ENCODE measurements at places on chromosomes 4 and X. TPM values are rescaled to one million over a fixed set of nuclear protein-coding genes. Genes with fewer than 3 reads are reported as not detected.

DNA sequence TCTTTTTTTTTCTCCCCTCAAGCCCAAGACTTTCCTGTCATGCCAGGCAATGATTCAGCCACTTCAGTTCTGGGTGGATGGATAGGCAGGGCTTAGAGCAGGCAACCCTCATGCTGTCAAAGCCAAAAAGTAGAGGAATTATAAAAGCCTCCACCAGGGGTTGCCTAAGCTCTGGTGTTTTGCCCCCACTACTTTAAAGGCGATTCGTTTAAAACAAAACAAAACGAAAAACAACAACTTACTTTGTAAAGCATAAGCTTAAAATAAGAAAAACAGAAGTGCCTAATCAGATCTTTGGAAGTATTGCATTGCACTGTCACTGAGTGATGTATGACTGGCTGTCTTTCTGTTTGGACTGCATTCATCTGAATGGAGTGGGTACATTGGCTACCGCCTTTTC is 5.3 kb upstream of the IDS start:
- DNase-seq, result no peak

- DNase-seq, result no peak
Observed at GRCh38 chr4:113292371-113293042, 243.1 kb downstream of the ANK2 start.

GRCh38 chr4:165370530-165370929 is 8.3 kb upstream of the CPE start:
- no peak for DNase-seq

GRCh38 chr4:54098375-54098774 is 1.6 kb upstream of the GSX2 start:
- no peak for DNase-seq

- no peak for DNase-seq
Observed at GRCh38 chr4:108113229-108113628, 55.5 kb downstream of the LEF1 start.

AWAT2 gene
- not detected for total RNA-seq

SMIM43 gene
- total RNA-seq, result not detected

SPACA5B gene
- total RNA-seq, result not detected

DNA sequence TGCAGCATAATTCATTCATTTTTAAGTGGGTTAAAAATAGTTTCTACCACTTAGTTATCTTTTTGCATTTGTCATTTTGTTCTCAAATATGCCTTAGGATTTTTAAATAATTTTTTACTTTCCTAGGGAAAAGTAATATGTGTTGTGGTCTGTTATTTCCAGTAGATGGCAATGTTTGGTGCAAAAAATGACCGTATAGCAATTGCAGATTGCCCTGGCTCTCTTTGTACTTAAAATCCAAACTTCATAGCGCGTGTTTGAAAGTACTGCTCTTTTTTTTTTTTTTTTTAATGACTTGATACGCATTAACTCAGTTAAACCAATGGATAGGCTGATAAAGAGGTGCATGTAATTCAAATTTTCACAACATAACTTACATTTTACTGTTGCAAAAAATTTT is 74.4 kb upstream of the RBMX start:
- DNase-seq, result no peak

DNA sequence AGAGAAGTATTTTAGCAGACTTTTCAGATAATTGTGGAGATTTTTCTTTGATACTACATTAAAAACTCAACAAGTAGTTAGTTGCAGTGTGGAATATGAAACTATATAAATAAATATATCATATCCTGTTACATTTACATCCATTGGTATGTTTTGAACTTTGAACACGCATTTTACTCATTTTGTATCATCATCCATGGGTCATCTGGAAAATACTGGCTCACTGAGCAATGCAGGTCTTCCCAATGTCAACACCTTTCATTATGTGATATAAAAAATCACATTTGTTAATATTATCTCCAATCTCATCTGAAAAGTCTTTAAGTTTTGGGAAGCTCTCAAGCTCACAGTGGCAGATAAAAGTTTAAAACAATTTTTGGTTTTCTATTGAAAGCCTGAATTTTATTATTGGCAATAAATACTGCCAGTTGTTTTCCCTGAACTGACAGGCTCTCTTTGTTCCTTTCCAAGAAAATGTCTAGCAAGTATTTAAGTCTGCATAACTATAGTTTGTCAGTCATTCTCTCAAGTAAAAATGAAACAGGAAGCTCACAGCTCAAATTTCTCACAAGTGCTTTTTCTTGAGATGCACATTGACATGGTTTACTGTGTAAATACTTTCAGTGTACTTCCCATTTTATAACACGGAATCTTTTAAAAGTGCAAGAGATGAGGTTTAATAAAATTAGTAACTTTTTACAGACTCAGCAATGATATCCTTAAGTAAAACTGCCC is 183.5 kb upstream of the GPC4 start:
- no peak for DNase-seq

CCDC160 gene
- total RNA-seq, result not detected

SPARCL1 gene
- total RNA-seq, result not detected

GRCh38 chrX:153307276-153308178 is 14.0 kb downstream of the PNMA6F start:
- DNase-seq, result no peak

DNA sequence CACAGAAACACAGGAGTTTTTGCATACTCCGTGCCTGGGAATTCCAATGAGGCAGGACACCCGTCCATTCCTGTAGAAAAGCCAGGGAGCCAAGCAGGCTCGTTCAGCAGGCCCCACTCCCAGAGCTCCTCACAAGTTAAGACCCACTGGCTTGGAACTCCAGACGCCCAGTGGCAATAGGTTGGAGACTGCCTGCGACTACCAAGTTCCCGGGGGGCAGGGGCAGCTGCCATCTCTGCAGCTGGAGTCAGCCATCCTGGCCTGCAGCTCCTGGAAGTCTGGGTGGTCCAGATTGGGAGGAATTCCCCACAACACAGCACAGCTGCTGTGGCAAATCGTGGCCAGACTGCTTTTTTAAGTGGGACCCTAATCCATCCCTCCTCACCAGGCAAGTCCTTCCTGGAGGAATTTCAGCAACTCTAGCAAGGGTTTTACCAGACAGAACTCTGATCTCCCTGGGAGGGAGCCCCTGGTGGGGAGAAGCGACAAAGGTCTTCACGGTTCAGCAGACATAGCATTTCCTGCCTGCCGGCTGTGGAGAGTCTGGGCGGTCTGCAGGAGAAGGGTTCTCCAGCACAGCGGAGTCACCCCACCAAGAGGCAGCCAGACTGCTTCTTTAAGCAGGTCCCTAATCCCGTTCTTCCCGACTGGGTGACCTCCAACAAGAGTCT is 231.9 kb downstream of the STPG2 start:
- DNase-seq, result no peak

Measured in T-helper 17 cell (primary cell).